ENCODE measurements at places on chromosomes 13 and 19.

DNA sequence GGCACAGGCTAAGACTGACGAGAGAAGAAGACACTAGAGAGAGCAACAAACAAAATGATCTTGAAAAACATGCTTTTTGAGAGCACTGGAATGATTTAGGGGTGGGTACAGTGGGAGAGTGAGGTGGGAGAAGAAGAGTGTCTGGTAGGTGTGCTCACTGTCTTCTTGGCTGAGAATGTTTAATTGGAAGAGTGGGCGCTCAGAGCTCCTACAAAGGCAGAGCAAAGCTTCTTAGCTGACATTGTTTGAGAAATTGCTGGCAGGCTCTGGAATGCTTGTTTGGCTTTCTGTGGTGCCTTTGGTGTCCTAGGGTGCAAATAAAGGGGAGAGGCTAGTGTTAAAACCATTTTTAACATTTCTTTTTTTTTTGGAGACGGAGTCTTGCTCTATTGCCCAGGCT, 1.5 kb upstream of the LIPE start:
- DNase-seq = no peak

DNA sequence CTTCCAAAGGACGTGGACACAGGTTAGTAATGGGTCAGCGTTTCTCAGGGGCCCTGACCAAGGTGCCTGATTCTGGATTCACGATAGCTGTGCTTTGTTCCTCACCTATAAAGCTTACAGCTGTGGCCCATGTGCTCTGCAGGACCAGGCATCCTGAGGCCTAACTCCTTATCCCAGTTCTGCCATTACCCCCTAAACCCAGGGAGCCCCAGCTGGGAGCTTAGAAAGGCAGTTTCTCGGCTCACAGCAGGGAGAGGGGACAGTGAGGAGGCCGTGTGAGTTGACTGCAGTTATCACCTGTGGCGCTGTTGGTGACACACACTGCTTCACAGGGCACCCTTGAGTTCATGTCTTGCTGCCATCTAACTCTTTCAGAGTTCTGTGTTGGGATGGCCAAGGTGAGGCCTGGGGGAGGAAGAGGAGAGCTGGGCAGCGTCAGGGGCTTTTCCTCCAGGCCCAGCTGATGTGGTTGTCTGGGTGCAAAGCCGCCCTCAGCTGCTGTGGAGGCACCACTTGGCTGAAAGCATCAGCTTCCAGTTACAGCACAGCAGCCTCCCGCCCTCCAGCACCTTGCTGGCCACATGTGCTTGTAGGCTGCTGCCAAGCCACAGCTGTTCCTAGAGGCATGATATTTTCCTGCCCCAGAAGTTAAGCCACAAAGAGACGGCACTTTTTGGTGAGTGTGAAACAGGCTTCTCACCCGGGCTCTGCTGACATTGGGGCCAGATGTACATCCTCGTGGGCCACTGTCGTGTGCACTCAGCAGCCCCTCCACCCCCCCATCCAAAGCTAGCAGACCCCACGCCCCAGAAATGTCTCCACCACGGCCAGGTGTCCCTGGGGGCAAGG, 99.6 kb upstream of the MCF2L start:
- DNase-seq = no peak

DNA sequence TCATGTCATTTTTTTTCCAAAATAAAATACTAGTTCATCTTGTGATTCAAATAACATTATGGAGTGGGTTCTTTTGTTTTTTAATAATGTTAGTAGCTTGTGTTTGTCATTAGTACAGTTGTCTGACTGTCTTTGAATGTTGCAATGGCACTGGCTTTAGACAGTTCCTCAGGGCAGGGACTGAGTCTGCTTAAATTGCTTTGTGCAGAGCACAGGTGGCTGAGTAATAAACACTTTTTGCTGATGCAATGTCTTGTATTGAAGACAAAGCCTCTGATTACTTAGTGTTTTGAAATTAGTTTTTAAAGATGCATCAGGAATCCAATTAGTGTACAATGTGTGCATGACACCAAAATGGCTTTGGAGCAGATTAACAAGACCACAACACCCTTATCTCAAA, 88.7 kb upstream of the PCDH9 start:
- DNase-seq = no peak

- DNase-seq = no peak
Measured at GRCh38 chr13:111659219-111659775, 338.9 kb downstream of the TEX29 start.

GRCh38 chr19:43430142-43430710, 15.5 kb downstream of the TEX101 start:
- no peak for DNase-seq

- DNase-seq = no peak
Measured at GRCh38 chr13:28355046-28355821, 139.7 kb downstream of the FLT1 start.

- no peak for DNase-seq
Measured at GRCh38 chr19:15081911-15082310, at the start of gene OR1I1. Gene OR1I1, plus strand, starts transcription at chr19:15082211. Its CDS starts 4,855 bp downstream, at chr19:15087066.

DNA sequence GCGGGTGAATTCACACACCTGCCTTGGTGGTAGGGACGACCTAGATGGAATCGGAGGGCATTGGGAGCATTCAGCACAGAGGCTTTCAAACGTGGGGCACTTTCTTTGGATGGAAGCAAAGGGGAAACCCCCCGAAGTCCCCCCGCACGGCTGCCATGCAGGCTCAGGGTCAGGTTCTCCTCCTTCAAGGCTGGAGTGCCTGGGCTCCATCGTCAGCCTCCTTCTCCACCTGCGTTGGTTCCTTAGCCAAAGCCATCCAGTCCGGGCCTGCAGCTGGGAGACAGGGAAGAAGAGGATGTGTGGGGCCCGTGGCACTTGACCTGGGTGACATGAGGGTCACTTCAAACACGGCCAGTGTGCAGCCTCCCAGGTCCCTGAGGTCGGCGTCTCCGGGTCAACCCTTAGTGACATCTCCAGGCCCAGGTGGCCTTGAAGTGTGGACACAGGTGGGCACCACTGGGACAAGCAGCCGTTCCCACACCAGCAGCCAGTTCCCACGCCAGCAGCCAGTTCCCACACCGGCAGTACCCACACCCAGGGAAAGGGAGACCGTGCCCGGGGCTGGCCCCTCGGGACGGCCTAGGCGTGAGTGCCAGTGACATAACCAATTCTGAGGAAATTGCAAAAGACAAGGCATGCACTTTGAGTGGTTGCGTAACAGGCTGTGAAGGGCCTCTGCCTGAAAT, 116.0 kb downstream of the SOX1 start:
- no peak for DNase-seq

GRCh38 chr19:17235300-17235970, 9.4 kb downstream of the OCEL1 start:
- peak; percentile 60 for DNase-seq

- DNase-seq = no peak
Measured at GRCh38 chr13:40047322-40047771, 391.9 kb downstream of the COG6 start.

GRCh38 chr13:85738696-85739320, 60.4 kb downstream of the SLITRK6 start:
- DNase-seq = no peak

GRCh38 chr13:21738630-21739029, 67.8 kb downstream of the FGF9 start:
- no peak for DNase-seq

DNA sequence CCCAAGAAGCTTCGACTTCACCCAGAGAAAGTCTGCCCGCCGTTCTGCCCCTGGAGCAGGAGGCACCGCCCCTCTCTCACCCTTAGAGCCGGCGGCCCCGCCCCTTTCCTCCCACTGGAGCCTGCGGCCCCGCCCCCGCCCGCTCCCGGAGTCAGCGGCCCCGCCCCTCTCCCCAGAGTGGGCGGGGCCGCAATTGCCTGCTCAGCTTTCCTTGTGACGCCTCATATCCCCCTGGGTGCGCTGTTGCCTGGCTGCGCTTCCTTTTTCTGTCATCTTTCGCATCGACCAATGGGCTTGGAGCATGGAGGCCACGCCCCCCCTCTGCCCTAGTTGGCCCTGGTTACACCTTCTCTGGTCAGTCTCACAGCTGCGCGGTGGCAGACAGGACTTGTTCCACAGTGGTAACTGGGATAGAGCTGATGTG, 38.2 kb upstream of the ZNF492 start:
- DNase-seq = no peak

DNA sequence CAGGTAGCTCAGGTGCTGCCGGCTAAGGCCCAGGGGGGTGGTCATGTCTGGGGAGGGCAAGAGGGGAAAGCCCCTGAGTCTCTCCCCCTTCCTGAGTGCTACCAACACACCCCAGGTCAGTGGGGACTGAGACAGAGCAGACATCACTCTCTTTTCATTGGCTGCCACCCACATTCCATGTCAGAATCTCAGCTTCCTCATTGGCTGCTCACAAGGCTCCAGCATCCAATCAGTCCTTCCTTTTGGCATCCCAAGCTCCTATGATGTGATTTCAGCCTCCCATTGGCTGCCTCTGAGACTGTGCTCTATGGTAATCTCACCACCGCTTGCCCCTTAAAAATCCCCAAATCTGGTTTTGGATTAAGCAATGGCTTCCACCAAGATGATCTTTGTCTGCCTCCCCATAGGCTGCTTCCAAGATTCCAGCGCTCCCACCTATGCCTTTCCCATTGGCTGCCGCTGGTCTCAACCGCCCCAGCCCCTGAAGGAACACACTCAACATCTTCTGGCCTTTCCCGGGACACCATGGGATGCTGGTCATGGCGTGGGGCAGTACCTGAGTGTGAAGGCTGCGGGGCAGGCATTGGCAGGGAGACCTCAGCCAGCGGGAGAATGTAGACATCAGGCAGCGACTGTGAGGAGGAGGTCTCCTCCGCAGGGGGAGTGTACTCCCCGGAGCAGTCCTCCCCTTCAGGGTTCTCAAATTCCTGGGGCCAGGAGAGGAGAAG, 2.0 kb downstream of the LMTK3 start:
- no peak for DNase-seq

DNA sequence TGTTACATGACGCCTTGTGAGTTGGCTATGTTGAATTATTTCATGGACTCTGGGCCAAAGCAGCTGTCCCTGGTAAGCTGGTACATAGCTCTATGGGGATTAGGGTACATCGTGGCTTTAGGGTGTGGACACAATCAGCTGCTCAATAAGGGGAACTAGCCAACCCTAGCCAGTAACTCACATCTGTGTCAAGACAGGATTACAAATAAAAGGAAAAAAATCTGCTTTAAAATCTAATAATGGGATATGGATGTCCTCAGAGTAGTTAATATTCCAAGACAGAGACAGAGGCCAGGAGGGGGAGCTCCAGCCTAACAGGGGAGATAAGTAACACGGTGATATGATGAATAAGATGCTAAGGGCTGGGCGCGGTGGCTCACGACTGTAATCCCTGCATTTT, 21.1 kb upstream of the ZNF766 start:
- DNase-seq = peak; percentile 38

GRCh38 chr13:102028206-102028605, 373.6 kb downstream of the FGF14 start:
- no peak for DNase-seq

DNA sequence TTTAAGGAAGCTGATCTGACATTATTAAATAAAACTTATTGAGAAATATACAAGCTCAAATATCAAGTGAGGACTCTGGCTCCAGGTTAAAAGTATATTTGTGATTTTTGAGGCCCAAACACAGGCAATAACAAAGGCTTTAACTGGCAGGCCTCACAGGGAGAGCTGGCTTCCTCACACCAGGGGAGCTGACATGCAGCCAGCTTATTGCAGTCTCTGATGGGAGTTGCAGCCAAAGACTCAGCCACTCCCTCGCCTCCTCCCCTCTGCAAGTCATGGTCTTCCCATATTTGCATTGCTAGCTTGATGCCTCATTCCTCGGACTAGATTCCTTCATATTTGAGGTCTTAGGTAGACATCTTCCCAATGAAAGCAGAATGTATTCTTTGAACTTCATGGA, 647.1 kb upstream of the SLITRK6 start:
- DNase-seq = no peak

DNA sequence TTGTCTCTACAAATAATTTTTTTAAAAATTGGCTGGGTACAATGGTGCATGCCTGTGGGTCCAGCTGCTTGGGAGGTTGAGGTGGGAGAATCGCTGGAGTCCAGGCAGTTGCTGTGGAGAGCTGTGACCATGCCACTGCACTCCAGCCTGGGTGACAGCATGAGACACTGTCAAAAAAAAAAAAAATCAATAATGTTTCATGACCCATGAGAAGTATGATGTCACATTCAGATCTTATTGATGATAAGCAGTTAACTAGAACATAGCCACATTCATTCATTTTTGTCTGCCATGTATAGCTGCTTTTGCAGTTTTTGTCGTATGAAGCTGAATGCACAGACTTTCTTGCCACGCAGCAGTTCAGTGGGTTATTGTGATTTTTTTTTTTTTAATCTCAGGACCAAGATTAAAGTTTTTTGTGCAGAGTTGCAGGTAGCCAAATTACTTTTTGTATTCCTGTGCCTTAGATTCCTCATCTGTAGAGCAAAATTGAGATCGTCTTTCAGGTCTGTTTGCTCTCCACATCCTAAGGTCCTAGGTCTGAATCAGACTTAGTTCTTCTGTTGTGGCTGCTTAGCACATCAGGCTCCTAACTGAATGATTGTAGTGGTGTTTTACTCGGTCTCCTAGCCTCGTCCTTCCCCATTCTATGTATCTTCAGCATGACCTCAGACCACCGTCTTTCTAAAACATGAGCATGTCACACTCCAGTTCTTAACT, 145.2 kb downstream of the GGACT start:
- DNase-seq = no peak

- no peak for DNase-seq
Measured at GRCh38 chr19:49520705-49521319, 7.0 kb upstream of the RCN3 start.

- DNase-seq = no peak
Measured at GRCh38 chr19:30000862-30001261, 58.8 kb downstream of the URI1 start.

GRCh38 chr19:48102870-48103751, 7.5 kb downstream of the PLA2G4C start:
- DNase-seq = peak; percentile 5

DNA sequence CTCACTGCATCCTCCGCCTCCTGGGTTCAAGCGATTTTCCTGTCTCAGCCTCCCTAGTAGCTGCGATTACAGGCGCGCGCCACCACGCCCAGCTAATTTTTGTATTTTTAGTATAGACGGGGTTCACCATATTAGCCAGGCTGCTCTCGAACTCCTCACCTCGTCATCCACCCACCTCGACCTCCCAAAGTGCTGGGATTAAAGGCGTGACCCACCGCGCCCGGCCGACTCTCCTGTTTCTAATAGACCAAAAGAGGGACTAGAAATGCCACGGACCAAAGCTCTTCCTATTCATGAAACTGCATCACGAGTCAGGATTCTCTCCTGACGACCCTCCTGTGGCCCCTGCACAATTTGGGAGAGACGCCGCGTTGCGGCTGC, 563 bp downstream of the ZNF43 start:
- DNase-seq = no peak

DNA sequence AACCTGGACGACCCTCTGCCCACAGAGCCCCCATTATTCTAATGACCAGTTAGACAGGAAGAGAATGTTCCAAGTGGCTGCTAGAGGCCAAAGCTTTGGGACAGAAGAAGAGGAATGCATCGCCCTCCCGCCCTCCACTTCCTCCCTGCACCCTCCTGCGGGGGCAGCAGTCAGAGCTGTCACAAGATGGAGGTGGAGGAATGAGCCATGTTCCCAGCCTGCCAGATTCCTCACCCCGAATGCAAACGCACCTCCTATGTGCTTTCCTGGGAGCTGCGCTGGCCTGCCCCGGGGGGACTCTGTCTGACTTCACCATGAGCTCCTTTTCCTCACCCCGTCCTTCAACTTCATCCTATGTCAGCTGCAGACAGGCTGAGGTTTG, 1.7 kb downstream of the YJEFN3 start:
- no peak for DNase-seq

Measured in activated CD4-positive, CD25-positive, alpha-beta regulatory T cell (primary cell).